ENCODE measurements at places on chromosomes 2 and 18.

GRCh38 chr2:3392216-3392615 lies 12.7 kb downstream of the TRAPPC12 start:
- no peak for DNase-seq

- no peak for DNase-seq
Measured at GRCh38 chr2:54435325-54436226, 20.6 kb upstream of the SPTBN1 start.

DNA sequence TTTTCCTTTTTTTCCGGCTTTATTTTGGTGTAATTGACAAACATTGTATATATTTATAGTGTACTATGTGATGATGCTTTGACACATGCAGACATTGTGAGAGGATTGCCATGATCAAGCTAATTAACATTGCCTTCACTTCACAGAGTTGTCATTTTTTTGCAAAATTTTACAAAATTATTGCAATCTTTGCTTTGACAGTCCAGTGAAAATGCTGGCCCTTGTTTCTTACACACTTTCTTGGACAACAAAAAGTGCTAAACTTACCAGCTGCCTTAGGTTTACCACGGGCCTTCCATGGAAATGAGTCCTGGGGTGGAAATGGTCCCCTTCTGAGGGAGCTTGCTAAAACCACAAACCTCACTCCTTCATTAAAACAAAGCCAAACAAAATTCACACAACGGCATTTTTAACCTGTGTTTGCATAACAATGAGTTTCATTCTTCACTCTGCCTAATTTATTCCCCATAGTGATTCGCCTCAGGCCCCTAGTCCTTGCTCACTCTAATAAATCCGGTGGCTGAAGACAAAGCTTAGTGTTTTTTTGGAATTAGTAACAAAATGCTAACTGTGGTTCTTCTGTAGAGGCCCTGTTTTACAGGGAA lies 32.2 kb downstream of the LINC00305 start:
- DNase-seq, result peak; percentile 26

DNA sequence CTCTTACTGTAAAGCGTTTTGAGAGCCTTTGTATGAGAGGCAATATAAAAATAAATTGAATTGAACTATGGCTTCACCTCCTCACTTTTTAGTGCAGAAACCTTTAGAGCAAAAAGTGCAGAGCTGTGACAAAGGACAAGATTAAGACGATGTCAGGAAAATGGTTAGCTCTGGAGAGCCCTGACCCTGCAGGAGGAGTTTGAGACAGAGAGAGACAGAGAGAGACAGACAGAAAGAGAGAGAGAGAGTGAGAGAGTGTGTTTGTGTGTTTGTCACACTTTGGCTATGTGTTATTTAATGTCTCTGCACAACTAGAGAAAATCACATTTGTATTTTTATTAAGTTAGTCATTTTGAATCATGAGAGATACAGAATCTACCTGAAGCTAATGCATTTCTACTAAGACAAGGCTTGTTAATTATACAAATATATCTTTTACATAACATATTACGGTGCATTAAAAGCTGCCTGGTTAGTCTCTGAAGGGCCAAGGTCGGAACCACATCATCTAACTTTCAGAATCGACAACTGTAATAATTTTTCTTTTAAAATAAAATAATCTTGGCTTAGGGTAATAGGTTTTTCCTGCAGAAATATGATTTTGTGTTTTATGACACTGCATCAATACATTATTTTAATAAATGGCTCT lies 423.5 kb upstream of the ZEB2 start:
- no peak for DNase-seq

- no peak for DNase-seq
Measured at GRCh38 chr18:76951456-76952247, 129.3 kb downstream of the ZNF236 start.

- no peak for DNase-seq
Measured at GRCh38 chr2:181900007-181900651, 8.6 kb downstream of the ITPRID2 start.

- no peak for DNase-seq
Measured at GRCh38 chr2:229653531-229653930, 60.8 kb downstream of the DNER start.

GRCh38 chr2:23828256-23828980 lies 98.5 kb downstream of the ATAD2B start:
- no peak for DNase-seq

GRCh38 chr2:172859581-172860335 lies 124.1 kb downstream of the RAPGEF4 start:
- no peak for DNase-seq

- DNase-seq, result peak; percentile 33
Measured at GRCh38 chr2:33412920-33413319, 63.5 kb upstream of the RASGRP3 start.

- peak; percentile 65 for DNase-seq
Measured at GRCh38 chr2:236847538-236848263, 238.0 kb upstream of the COPS8 start.

GRCh38 chr2:237459741-237460174 lies 27.3 kb upstream of the MLPH start:
- DNase-seq, result no peak

DNA sequence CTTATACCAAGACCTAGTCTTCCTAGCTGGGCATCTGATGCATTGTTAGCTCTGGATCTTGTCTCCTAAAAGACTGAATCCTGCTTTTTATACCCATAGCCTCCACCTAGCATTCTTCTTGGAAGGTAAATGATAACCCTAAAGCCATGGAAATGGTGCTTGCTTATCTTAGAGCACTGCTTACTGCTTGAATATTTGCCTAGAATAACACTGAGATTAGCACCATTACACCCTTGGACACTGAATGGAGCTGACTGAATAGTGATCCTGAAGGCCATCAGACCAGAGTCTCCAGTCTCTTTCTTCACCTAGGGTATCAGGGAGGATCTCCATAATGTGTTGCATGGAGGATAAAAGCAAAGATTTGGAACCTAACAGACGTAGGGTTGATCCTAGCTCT lies 50.3 kb upstream of the UGP2 start:
- DNase-seq, result no peak

GRCh38 chr18:23231340-23232021 lies 96.2 kb downstream of the CABLES1 start:
- DNase-seq, result no peak

DNA sequence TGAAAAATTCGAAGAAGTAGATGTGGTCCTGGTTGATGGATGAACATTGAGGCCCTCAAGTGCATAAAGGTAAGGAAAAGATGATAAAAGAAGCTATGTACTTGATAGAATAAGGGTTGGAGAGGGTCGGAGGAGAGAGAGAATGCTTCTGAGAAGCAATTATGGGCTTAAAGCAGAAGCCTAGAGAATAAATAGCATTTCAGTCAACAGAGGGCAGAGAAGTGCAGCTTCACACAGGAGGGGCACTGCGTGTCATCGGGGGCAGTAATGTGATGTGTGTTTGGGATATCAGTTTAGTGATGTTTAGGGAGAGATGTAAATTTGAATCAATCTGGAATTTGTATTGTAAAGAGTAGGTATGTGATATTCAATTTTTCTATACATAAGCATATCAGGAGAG lies 334.5 kb downstream of the PIK3C3 start:
- DNase-seq, result no peak

DNA sequence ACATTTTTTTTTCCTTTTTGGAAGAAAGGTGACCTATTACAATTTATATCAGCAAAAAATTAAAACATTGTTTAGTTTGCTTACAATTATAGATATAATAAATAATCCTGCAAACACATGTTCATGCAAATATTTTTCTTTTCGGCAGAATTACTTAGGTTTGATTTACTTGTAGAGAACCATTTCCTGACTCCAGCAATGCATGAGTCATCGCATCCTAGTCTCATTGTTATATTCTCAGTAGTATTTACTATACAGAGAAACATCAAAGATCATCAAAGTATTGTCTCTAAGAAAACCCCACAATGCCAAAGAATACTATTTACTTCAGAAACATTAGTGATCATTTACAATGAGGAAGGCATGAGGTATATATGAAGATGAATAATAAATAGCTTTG lies 40.4 kb upstream of the MTIF2 start:
- no peak for DNase-seq

All from neural progenitor cell (in vitro differentiated cells).